ENCODE measurements at places on chromosomes 2 and 18.

GRCh38 chr2:99255491-99256318, at the start of gene LYG2:
LYG2 (minus strand) TSS chr2:99255666; CDS start chr2:99254260, 1,406 bp downstream.
- DNase-seq, result no peak

GRCh38 chr2:98469862-98470544, 25.3 kb downstream of the INPP4A start:
- DNase-seq, result no peak

GRCh38 chr2:2662037-2662846, 331.2 kb upstream of the MYT1L start:
- DNase-seq, result peak; percentile 88

GRCh38 chr2:47890711-47891368, 15.5 kb downstream of the FBXO11 start:
- DNase-seq, result no peak

DNA sequence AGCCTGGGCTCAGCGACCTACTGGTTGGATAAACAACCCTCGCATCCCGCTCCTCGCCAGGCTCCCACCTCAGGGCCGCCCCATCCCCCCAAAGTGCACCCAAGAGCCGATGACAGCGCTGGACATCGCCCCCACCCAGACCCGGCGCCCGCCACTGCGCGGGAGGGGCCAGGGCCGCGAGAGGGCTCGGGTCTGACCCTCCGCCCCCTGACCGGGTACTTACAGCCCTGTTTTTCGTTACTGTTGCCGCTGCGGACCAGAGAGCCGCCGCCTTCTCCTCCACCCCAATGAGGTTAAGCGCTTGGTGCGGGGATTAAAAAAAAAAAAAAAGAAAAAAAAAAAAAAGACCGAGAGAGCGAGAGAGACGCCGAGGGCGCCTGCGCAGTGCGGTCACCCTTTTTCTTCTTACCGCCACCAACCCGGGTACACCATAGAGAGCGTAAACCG, at the start of gene CLASP1:
Gene CLASP1 (minus strand): TSS at position 314 of the 447 bp plus-strand sequence. CDS start 43,567 bp downstream, outside the sequence.
- DNase-seq, result no peak

- no peak for DNase-seq
These were observed 24.8 kb downstream of the LYPD1 start for GRCh38 chr2:132645176-132645575.
